ENCODE measurements at places on chromosomes 2 and 18.

DNA sequence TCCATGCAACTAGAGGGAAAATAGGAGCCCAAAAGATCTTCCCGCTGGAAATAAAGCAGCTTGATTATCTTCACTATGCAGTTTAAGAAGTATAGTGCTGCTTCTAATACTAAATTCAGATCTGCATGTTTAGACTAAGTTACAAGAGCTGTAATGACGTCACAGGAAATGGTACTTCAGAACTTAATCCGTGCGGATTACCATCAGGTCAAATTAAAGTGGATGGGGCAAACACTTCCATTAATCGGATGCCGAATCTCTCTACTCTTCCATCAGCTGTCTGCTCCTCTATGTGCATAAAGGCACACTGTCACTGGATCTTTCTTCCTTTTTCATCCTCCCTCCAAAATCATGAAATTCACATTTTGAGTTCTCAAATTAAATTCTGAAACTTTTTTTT, 52.6 kb downstream of the TRAPPC12 start:
- no peak for DNase-seq

DNA sequence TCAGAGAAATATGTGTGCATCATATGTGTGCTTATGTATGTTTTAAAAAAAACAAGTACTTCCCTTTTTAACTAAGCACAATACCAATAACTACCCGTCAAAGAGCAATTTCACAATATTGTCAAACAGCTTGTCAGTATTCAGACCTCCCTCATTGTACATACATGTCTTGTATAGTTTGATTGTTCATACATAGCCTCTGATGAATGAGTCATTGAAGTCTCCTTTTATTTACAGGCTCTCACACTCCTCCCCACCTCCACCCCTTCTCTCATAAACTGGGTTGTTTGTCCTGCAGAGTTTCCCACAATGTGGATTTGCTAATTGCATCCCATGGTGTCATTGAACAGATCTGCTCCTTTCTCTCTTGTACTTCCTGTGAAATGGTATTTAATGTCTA, 132.8 kb upstream of the L3MBTL4 start:
- no peak for DNase-seq

- no peak for DNase-seq
These were observed 181.9 kb downstream of the MREG start for GRCh38 chr2:215831296-215831913.

GRCh38 chr2:169294001-169294675, 68.2 kb downstream of the LRP2 start:
- DNase-seq: no peak

DNA sequence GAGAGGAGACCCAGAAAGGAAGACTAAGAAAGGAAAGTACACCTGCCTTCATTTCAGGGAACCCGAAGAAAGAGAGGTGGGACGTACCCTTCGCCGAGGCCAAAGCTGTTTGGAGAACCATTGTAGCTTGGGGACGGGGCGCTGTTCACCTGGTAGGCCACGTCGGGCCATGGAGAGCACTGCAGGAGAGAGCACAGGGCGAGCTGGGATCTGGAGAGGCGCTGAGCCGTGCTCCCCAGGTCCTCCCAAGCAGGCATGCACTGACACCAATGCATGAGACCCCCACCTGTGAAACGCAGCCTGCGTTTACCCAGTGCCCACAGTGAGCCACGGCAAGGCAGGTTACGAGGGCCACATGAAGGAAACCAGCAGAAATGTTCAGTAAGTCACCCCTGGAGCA, 45.5 kb downstream of the TFCP2L1 start:
- DNase-seq: no peak

DNA sequence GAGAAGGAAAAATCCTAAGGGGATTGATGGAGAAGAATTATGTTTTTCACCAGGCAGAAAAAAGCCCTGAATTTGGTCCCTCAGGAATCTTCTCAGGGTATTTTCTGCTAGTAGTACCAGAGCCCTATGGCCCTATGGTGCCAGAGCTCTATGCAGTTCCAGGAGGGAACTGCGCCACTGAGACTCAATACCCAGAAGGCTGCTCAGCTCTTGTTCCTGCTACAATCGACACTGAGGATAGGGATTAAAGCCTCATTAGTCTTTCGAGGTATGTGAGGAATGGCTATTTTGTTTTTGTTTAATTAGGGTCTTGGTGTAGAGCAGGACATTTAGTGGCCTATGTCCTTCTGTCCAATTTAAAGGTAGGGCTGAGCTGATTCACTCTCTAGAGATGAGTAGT, 21.7 kb upstream of the PPP3R1 start:
- DNase-seq: no peak

DNA sequence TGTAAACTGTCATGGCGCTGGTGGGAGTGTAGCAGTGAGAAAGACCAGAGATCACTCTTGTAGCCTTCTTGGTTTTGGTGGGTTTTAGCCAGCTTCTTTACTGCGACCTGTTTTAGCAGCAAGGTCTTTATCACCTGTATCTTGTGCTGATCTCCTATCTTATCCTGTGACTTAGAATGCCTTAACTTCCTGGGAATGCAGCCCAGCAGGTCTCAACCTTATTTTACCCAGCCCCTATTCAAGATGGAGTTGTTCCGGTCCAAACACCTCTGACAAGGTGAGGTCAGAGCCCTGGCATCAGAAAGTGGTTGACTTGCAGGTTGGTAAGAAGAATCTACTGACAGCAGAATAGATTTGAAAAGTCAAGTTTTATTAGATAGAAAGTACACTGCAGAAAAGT, 55.0 kb upstream of the MSH6 start:
- DNase-seq: no peak

DNA sequence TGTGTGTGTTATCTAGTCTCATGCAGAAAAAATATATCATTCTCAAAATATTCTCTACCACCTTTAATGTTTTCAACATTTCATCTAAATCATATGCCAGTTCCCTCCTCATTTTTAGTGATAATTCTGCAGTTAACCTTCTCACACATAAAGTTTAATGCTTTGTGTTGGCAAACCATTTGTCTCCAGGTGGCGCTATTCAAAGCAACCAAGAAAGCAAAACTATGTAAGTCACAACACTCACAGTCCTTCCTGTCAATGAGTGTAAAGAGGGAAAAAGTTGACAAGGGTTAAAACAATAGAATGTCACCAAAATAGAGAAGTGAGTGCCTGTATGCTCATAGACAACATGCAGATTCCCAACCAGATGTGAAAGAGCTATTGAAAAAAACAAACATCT, 961.6 kb upstream of the LRRTM1 start:
- no peak for DNase-seq

DNA sequence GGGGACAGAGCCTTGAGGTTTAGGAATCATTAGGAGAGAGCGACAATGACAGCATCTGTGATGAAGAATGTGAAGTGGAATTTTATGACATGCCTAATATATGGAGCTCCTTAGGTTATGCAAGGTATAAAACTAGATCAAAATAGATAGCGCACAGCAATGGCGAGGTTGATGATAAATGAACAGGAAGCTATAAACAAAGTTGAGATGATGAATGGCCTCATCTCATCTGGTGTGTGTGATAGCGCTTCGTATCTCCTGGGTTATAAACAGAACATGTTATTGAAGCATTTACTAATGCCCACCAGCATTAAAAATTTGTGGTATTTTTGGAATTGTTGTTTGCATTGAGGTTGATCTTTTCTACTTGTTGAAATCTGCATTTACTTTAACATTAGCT, 231.5 kb downstream of the LTBP1 start:
- no peak for DNase-seq

- no peak for DNase-seq
These were observed 31.9 kb downstream of the METTL21A start for GRCh38 chr2:207593277-207593676.

DNA sequence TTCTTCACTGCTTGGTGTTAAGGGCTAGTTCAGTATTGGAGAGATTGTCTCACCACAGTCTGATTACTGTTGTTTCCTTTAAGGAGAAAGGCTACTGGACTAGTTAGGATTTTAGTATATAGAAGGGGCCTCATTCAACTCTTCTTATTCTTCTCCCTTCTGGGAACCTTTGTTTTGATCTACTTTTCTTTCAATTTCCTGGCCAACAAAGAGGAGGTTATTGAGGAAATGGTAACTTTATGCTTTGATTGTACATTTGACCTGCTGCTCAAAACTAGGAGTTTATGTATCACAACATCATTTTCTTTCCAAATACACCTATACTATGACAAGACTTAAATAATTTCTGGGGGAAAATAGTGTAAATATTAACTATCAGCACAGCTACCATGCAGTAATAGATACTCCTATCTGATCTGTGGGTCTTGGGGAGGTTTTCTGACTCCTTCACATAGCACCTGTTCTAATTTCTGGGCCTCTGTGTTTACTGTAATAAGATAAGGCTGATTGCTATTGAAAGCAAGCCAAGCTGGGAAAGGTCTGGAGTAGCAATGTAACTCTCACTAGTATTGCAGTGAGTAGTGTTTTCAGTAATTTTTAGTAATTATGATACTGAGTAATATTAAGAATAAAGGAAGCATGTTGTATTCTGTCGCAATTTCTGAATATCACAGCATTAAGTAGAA, 395.3 kb downstream of the NUP35 start:
- no peak for DNase-seq

DNA sequence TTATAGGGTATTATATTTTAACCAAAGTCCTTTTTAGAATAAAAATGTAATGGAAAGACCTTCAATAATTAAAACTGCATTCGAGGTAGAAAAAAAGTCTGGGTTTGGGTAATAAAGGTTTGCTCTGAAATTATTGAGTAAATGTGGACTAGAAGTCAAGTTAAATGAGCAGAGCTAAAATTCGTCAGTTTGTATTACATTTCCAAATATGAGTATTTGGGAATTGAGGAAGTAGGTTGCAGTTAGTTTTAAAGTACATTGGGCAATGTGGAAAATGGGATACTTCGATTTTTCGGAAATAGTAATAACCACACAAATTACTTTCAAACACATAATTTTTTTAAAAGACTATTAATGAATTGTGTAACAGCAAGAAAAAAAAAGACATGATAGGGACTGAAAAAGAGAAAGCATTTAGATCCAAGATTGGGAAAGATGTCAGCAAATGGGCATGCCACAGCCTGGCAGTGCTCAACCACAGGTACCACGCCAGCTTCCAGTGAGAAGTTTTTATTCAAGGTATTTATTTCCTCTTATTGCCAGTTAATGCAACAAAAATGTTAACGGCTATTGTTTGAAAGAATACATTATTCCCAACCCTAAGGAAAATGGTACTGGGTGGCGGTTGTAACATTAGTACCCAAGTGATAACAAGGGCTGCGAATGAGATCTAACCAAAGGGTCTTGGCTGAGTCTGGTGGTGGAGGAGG, 50.0 kb downstream of the TTC39C start:
- no peak for DNase-seq

GRCh38 chr18:8380926-8381325, 228.3 kb upstream of the RAB12 start:
- no peak for DNase-seq

- no peak for DNase-seq
These were observed 735 bp downstream of the NRP2 start for GRCh38 chr2:205682971-205683501.

- no peak for DNase-seq
These were observed 175.6 kb downstream of the BCL11A start for GRCh38 chr2:60377825-60378224.

DNA sequence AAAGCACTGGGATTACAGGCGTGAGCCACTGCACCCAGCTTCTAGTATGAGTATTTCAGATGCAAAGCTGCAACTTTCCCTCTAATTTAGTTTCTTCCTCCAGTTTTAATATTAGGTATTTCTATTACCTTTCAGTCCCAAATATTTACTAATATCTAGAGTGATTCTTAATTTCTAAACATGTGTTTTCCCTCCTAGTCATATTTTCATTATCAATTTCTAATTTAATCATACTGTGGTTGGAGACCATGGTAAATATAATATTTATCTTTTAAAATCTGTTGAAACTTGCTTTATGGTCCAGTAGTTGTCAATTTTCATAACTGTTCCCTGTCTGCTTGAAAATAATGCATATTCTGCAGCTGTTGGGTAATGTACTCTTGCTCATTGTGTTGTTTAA, 245.9 kb upstream of the REV1 start:
- DNase-seq: no peak

- no peak for DNase-seq
These were observed 33.1 kb downstream of the MBD2 start for GRCh38 chr18:54191352-54191751.

Measured in brain pericyte (primary cell).